ENCODE measurements at places on chromosomes 7 and 10. TPM values are rescaled to one million over a fixed set of nuclear protein-coding genes. Genes with fewer than 3 reads are reported as not detected.

Gene PITRM1
- total RNA-seq: 93.0 TPM

Gene MOGAT3
- total RNA-seq: not detected

Gene ZNF117
- 4.4 TPM for total RNA-seq

- DNase-seq: peak; percentile 76
Measured at GRCh38 chr7:129210256-129210988, 14.4 kb upstream of the AHCYL2 start.

GRCh38 chr10:3723766-3724165 lies 61.2 kb downstream of the KLF6 start:
- no peak for DNase-seq

DNA sequence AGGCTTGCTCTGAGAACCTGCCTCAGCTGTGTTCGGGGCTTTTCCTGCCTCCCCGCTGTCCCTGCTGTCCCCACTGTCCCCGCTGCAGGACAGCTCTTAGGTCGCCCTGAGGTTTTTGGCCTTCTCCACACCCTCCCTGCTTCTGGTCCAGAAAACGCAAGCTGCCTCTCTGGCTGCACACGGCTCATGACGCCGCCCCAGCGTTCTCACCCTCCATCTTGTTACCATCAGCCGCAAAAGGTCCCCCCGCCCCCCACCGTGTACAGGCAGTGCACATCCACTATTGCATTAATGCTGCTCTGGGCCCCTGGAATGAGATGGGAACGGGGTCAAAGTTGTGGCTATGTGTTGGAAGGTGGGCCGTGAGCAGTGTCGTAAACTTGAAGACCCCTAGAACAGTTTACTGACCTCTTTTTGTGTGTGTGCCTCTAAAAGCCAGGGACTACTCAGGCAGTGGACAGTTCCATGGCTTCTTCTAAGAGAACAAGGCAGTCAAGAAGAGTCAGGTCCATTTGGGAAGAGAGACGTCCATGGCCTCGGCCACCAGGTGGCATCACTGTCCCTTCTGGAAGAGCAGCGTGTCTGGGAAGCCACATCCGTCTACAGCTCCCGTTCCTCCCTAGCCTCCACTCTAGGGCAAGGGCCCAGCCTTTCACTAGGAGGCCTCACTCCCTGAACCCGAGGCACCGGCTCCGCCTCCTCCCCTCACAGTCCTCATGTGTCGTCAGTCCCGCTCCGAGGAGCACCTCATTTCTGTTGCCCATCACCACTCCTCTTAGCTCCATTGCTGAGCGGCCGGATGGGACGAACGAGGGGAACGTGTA lies 38.5 kb upstream of the MKRN1 start:
- peak; percentile 86 for DNase-seq

- peak; percentile 32 for DNase-seq
Measured at GRCh38 chr10:131817866-131818509, 82.8 kb upstream of the PPP2R2D start.

GRCh38 chr10:49058463-49059255 lies 56.7 kb downstream of the VSTM4 start:
- DNase-seq: peak; percentile 56

- no peak for DNase-seq
Measured at GRCh38 chr7:29276199-29276598, 81.6 kb downstream of the CHN2 start.

GRCh38 chr10:101559596-101560297 lies 28.3 kb downstream of the POLL start:
- DNase-seq: peak; percentile 2

DNA sequence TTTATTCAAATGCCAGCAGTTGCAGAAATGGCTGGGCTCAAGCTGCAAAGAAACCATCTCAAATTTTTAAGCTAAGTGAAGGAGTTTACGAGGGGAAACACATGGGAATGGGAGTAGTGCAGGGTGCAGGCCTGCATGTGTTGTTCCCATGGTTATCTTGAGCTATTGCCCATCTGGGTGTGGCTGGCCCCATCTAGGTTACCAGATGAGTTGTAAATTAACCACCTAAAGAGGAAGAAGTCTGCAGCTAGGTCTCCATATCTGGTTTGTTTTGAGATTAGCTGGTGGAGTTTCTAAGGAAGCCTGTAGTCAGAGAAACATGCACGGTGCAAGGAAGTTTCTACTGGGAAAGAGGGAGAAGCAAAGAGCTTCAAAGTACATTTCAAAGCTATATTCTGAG lies 23.3 kb upstream of the STEAP2 start:
- DNase-seq: no peak

GRCh38 chr10:46229144-46229563 lies 57.6 kb upstream of the ANTXRL start:
- peak; percentile 3 for DNase-seq
